Suprapubic skin (tissue), 4 donors: ENCODE measurements at places on chromosomes 7 and 10. TPM values are rescaled to one million over a fixed set of nuclear protein-coding genes. Genes with fewer than 3 reads are reported as not detected.

Gene GPRIN2
- 61.2 TPM for total RNA-seq

Gene PLEKHS1
- total RNA-seq: 0.49 TPM

Gene HOXA4
- total RNA-seq: 1.8 TPM

GRCh38 chr10:103599211-103599610 is 105.7 kb downstream of the NEURL1 start:
- DNase-seq: no peak

- DNase-seq: no peak
These were observed 2.3 kb upstream of the SLC16A9 start for GRCh38 chr10:59711871-59712494.

- no peak for DNase-seq
These were observed 557 bp upstream of the TAX1BP1 start for GRCh38 chr7:27739301-27739908.

DNA sequence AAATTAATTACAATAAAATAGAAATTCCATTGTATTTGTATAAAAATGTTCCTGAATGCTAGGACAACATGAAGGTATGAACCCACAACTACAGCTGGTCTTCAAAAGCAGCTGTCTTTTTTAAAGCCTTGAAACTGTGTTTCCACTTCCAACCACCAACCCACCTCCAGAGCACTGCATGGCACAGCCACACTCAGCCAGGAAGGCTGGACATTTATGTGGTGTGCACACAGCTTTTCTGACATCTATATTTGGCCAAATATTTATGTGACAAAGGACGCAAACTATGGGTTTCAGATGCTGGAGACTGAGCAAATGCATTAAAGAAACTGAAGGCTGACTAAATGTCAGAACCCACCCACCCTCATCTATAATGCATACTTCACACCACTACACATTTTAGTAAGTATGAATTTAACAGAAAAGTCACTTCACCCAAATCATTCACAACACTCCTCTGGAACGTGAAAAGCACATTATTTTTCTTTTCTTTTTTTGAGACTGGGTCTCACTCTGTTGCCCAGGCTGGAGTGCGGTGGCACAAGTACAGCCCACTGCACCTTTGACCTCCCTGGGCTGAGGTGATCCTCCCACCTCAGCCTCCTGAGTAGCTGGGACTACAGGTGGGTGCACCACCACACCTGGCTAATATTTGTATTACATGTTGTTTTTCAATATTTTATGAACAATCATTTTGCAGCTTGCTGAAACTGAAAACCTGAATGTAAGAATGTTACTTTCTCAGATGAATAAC is 27.9 kb upstream of the DAGLB start:
- no peak for DNase-seq

DNA sequence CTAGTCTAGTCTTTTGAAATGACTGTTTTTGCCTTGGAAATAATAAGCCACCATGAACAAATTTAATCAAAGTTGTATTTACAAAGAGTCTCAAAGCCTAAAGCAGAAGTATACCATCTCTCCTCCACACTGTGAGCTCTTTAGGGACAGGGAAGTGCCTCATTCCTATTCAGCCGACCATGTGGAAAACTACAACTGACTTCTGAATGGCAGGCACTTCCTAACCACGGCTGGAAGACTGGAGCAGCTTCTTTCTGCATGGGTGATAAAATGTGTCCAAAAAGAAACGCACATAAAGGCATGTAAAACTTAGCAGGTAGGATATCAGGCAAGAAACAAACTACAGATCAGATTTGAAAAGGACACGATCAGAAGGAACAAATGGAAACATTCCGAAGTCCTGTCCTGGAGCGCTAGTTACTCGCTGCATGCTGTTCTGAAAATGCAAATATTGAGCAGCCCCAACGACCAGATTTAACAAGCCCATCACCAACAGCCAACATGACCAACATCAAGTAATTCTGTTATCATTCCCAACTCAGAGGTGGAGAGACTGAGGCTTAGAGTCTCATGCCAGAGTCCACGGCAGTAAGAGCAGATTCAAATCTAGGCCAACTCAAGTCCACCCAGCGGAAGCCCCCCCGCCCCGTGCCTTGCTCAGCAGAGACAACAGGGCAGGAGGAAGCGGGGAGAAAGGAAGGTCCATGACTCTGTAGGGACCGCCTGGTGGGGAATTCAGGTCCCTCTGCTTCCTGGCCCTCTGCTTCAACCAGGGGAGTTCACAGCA is 26.5 kb downstream of the CTBP2 start:
- no peak for DNase-seq

DNA sequence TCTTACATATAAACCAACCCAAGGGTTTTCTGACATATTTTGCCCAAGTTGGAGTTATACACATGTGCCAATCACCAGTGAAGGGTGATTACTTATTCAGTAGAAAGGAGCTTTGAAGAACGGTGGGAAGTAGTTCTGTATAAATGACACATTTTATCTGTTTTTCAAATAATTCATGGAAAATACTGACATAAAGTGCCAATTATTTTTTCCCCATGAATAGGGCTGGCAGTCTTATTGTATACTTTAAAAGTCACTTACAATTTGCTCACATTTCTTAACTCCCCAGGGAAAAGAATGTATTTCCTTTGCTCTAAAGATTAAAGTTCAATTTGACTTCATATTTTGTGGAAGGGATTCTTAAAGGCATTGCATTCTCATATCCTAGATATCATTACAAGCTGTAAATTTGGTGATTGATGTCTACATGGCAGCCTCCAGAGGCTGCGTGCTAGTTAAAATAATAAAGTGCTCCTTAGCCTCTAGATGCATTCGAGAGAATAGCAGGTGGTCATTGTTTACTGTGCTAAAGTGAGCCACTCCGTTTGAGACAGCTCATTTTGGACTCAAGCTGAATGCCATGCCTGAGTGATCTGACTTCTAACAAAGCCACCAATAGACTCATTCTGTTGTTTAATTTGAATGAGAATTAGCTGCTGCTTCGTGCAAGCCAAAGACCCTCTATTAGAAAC is 148.8 kb upstream of the NRP1 start:
- no peak for DNase-seq
